Mesangial cell (primary cell): ENCODE measurements at places on chromosomes 7 and 10. TPM values are rescaled to one million over a fixed set of nuclear protein-coding genes. Genes with fewer than 3 reads are reported as not detected.

Gene PSAP
- 475 and 1,582 TPM in 2 replicates for total RNA-seq

Gene ENTPD1
- 0.13 and 0.16 TPM in 2 replicates for total RNA-seq

Gene DDC
- total RNA-seq = not detected in 2 replicates

Gene ASB10
- not detected in 2 replicates for total RNA-seq
